Activated T-helper 1 cell treated with anti-CD3 and anti-CD28 coated beads, Interleukin-12 subunit alpha, Interleukin-12 subunit beta, Interleukin-2, Interleukin-4 antibody, amounts not matched to agents 30 ng/mL and 10 ng/mL and 1 ng/mL, durations not matched to agents 14 hours and 24 hours and 36 hours (primary cell): ENCODE measurements at places on chromosomes 7 and 10. TPM values are rescaled to one million over a fixed set of nuclear protein-coding genes. Genes with fewer than 3 reads are reported as not detected.

DNA sequence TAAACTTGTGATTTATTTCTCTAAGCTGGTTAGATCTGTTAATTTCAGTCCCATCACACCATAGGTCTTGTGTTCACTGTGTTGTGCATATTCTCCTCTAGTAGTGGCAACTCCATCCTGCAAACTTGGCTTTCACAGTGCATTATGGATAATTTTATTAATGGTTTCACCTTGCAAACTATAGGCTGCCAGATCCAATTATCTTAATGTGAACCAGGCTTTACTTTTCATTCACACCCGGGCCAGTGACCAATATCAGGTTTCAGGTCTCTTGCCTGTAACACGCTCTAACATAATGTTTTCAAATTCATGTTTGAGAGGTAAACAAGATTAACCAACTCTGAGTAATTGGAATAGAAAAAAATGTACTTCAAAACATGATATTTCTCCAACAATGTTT is 1293.0 kb downstream of the REEP3 start:
- H3K27ac ChIP-seq: no peak overlapping the region
- H3K36me3 ChIP-seq: no peaks in the 10 kb centered on the region
- no peaks in the 10 kb centered on the region for H3K27me3 ChIP-seq
- no peaks in the 10 kb centered on the region for H3K4me1 ChIP-seq

GRCh38 chr7:8710124-8710523 is 276.7 kb downstream of the NXPH1 start:
- no peak for DNase-seq
- H3K27me3 ChIP-seq: no peaks in the 10 kb centered on the region
- no peaks in the 10 kb centered on the region for H3K4me1 ChIP-seq
- no peak overlapping the region for H3K27ac ChIP-seq

- H3K27ac ChIP-seq: no peak overlapping the region
- no peak for DNase-seq
- no peaks in the 10 kb centered on the region for H3K4me1 ChIP-seq
- no peak overlapping the region for H3K4me3 ChIP-seq
- no peaks in the 10 kb centered on the region for H3K36me3 ChIP-seq
These were observed 200.1 kb upstream of the PRKCQ start for GRCh38 chr10:6780008-6780677.

- H3K27ac ChIP-seq: no peak overlapping the region
- no peaks in the 10 kb centered on the region for H3K4me1 ChIP-seq
- H3K4me3 ChIP-seq: no peak overlapping the region
- no peak for DNase-seq
- no peaks in the 10 kb centered on the region for H3K36me3 ChIP-seq
These were observed 64.8 kb upstream of the TFEC start for GRCh38 chr7:116095396-116095795.

- peaks cover 5% of the 10 kb centered on the region for H3K36me3 ChIP-seq
- no peak overlapping the region for H3K27ac ChIP-seq
- no peak overlapping the region for H3K4me3 ChIP-seq
- peaks cover 21% of the 10 kb centered on the region for H3K4me1 ChIP-seq
These were observed 52.0 kb upstream of the PRSS1 start for GRCh38 chr7:142697270-142697669.

GRCh38 chr10:49150426-49150825 is 16.6 kb upstream of the FAM170B start:
- peaks cover 6% of the 10 kb centered on the region for H3K27me3 ChIP-seq
- no peak overlapping the region for H3K4me3 ChIP-seq
- no peak overlapping the region for H3K27ac ChIP-seq

DNA sequence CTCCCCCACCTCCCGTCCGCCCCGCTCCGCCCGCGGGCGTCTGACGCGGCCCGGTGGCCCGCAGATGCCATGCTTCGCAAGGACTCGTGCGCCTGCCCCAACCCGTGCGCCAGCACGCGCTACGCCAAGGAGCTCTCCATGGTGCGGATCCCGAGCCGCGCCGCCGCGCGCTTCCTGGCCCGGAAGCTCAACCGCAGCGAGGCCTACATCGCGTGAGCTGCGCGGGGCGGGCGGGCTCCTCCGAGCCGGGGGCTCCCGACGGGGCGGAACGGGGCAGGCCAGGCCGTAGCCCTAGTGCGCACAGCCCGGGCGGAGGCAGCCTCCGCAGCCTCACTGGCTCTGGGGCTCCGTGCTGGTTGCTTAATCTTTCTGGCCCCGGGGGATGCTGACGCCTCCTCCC is 2.8 kb downstream of the ASIC3 start:
- H3K27me3 ChIP-seq: peaks cover 10% of the 10 kb centered on the region
- H3K4me3 ChIP-seq: no peak overlapping the region

DNA sequence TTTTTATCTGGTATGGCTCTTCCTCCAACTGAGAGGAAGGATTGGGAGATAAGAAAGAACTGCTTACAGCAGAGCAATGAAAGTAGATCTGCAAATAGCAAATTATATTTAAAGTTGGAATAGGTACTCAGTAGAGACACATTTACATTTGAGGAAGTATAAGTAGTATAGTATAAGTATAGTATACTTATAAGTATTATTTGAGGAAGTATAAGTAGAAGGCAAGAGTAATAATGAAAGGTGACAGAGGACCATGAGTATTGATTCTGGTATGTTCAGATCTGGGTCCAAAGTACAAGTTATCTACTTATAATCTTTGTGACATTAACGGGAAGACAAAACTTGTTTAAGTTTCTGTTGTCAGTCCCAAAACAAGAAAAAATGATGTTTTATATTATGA is 527.6 kb upstream of the SORCS1 start:
- no peaks in the 10 kb centered on the region for H3K27me3 ChIP-seq
- no peaks in the 10 kb centered on the region for H3K36me3 ChIP-seq
- H3K4me3 ChIP-seq: no peak overlapping the region
- H3K27ac ChIP-seq: no peak overlapping the region
- no peak for DNase-seq
- no peaks in the 10 kb centered on the region for H3K4me1 ChIP-seq

Gene GNGT1
- total RNA-seq: not detected in 2 replicates

DNA sequence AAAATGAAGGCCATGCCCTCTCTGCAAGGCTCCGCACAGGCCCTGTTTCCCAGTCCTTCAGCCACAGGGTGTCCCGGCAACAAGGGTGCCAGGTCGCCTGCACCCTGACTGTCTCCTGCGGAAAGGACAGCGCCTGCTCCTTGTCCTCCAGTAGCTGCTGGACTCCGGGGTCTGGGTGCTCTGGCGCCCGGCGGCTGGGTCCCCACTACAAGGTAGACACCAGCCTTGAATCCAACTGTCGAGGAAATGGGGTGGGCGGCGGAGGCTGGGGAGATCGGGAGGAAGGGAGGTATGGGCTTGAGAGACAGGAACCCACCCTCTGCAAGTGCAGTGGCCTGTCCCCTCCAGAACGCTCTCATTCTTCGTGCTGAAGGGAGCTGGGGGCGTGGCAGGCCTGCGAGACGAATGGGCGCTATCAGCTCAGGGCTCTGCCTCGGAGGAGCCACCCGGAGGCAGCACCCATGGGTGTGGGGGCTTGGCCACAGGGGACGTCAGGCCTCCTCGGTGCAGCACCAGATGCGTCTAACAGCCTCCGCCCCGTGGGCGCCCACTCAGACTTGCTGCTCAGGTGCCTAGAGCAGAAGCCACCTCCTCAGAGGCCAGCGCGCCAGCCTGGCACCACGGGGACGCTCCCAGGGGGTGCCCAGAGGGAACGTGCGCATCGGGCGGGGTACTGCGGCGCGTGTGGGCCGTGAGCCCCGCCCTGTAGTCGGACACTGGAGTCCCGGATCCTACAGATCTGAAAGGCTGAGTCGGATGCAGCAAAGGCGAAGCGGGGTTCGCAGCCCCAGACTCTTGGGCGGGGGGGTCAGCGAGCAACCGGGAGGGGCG is 15.6 kb downstream of the ADAM8 start:
- peak overlapping the region; percentile 92 for H3K27ac ChIP-seq
- peak; percentile 46 for DNase-seq
- peak overlapping the region; percentile 80 for H3K4me3 ChIP-seq
- H3K27me3 ChIP-seq: peaks cover 5% of the 10 kb centered on the region

GRCh38 chr10:32073659-32074058 is 17.4 kb upstream of the KIF5B start:
- no peak overlapping the region for H3K27ac ChIP-seq
- DNase-seq: no peak
- no peak overlapping the region for H3K4me3 ChIP-seq
- peaks cover 7% of the 10 kb centered on the region for H3K27me3 ChIP-seq
- H3K4me1 ChIP-seq: no peaks in the 10 kb centered on the region

GRCh38 chr7:120280743-120281142 is 7.8 kb downstream of the KCND2 start:
- no peaks in the 10 kb centered on the region for H3K27me3 ChIP-seq
- H3K27ac ChIP-seq: no peak overlapping the region
- no peak for DNase-seq
- no peak overlapping the region for H3K4me3 ChIP-seq

GRCh38 chr7:2289621-2290020 is 24.6 kb downstream of the SNX8 start:
- H3K4me3 ChIP-seq: no peak overlapping the region
- no peak overlapping the region for H3K27ac ChIP-seq
- H3K27me3 ChIP-seq: no peaks in the 10 kb centered on the region
- H3K4me1 ChIP-seq: no peaks in the 10 kb centered on the region

- H3K4me1 ChIP-seq: no peaks in the 10 kb centered on the region
- H3K4me3 ChIP-seq: no peak overlapping the region
- H3K27ac ChIP-seq: no peak overlapping the region
- no peak for DNase-seq
- no peaks in the 10 kb centered on the region for H3K27me3 ChIP-seq
These were observed 178.2 kb downstream of the ARL4A start for GRCh38 chr7:12865593-12865992.

Gene PRKRIP1
- total RNA-seq: 25.7 and 28.3 TPM in 2 replicates

Gene TMEM213
- total RNA-seq: 0.08 TPM in 1 of 2 replicates, not detected in the other

Gene RBP3
- total RNA-seq: not detected in 2 replicates

DNA sequence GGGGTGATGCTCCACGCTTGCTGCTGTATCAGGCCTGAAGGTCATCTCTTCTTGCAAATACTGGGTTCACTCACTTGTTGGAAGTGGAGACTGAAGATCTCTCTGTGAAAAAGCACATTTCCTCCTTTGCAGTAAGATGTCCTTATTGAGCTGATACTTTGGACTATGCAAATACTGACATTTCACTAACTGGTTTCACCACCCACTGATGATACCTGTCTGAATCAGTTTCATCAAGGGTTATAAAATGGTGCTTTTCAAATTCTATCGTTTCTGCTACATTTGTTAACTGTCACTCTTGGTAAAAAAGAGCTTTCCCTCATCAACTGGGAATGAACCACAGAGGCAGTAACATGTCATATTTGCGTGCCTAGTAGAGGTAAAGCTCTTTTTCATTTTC is 35.5 kb downstream of the RAB19 start:
- H3K27ac ChIP-seq: peak overlapping the region; percentile 58
- DNase-seq: no peak
- peaks cover 4% of the 10 kb centered on the region for H3K27me3 ChIP-seq
- H3K36me3 ChIP-seq: no peaks in the 10 kb centered on the region
- no peak overlapping the region for H3K4me3 ChIP-seq
- peaks cover 13% of the 10 kb centered on the region for H3K4me1 ChIP-seq

DNA sequence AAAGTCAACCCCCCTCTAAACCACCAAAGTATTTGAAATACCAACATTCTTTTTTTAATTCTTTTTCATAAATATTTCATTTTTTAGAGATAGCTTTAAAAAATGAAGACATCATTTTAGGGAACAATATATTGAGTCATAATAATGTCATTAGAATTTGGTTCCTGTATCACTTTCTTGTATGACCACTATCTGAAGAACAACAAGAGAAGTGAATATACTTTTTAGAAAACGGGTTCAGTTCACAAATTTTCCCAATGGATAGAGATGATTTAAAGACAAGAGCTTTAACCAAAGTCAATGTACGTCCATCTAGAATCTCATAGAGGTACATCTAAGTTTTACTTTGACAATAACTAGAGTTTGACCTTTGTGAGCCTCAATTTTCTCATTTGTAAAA is 48.2 kb downstream of the CUBN start:
- no peak overlapping the region for H3K4me3 ChIP-seq
- no peak for DNase-seq
- peaks cover 15% of the 10 kb centered on the region for H3K27me3 ChIP-seq
- H3K27ac ChIP-seq: no peak overlapping the region

DNA sequence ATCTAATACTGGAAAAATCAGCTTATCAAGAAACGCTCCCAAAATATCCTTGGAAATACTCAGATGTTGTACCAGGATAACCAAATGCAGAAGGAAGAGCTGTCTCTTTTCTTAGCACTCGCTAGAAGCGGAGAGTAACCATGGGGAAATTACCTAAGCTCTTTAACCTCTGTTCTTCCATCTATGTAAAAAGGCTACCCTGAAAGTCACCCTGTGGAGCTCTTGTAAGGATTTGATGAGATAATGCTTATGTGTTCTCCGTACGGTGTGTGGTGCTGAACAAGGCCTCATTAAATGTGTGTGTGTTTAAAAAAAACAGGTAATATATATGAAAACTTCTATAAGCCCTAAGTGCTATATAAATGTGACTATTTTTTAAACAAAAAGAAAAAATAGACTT is 38.2 kb upstream of the MYO3A start:
- no peaks in the 10 kb centered on the region for H3K27me3 ChIP-seq
- H3K4me3 ChIP-seq: no peak overlapping the region
- no peaks in the 10 kb centered on the region for H3K4me1 ChIP-seq
- no peak overlapping the region for H3K27ac ChIP-seq
- no peak for DNase-seq

DNA sequence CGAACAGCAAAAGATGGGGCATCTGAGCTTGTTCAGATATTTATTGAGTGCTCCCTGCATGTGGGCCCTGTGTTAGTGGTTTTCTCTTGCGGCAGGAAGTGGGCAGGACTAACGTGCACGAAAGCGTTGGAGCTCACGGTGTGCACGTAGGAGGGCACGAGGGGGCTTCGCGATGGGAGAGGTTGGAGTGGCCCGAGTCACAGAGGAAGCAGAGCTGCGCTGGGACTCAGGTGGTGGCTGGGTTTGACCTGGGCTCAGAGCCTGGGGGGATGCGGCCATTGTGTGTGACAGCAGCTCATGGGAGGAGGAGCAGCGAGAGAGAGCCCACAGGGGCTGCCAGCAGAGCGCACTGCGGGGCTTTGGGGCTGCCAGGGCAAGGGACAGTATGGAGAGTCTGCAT is 7.7 kb downstream of the ZSCAN25 start:
- peaks cover 73% of the 10 kb centered on the region for H3K36me3 ChIP-seq
- H3K4me1 ChIP-seq: peaks cover 61% of the 10 kb centered on the region
- peak overlapping the region; percentile 85 for H3K4me3 ChIP-seq
- peak; percentile 64 for DNase-seq
- peaks cover 2% of the 10 kb centered on the region for H3K27me3 ChIP-seq

DNA sequence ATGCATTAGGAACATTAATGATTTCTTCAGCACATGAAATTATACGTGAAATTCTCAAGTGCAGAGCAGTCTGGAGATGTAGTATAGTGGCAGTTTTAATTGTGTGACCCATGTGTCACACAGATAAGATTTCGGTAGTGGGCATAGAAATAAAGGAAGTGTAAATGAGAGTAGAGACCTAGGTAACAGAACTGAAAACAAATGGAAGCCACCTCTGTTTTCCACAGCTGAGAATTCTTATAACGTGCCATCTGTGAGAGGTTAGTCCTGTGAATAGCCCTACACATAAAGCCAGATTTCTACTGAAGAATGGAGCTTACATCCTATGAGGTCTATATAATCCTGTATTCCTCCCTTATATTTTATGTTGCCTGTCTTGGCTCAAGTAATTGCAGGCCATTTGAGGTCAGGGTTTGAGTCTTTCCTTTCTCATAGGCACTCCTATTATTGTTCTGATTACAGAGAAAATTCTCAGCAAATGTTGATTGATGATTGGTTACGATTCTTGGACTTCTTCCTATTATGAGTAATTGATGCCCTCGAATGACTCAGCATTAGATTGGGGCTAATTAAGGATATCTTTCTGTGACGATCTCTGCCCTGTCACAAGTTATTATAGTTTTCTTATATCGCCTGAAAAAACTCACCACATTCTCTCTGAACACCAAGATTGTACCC is 258.2 kb downstream of the KIF20B start:
- H3K36me3 ChIP-seq: no peaks in the 10 kb centered on the region
- H3K27me3 ChIP-seq: peaks cover 5% of the 10 kb centered on the region
- no peaks in the 10 kb centered on the region for H3K4me1 ChIP-seq
- no peak overlapping the region for H3K4me3 ChIP-seq
- no peak overlapping the region for H3K27ac ChIP-seq
- DNase-seq: no peak
